AG08395 (cell line): ENCODE measurements at places on chromosomes 13 and 19.

GRCh38 chr13:23322353-23323336 lies 110.9 kb downstream of the SACS start:
- no peak for DNase-seq

- no peak for DNase-seq
Measured at GRCh38 chr13:103351035-103351828, 285.0 kb upstream of the SLC10A2 start.

GRCh38 chr13:88656751-88657150 lies 985.6 kb downstream of the SLITRK5 start:
- DNase-seq = no peak

GRCh38 chr19:45999653-46000121 lies 4.4 kb downstream of the CCDC61 start:
- peak; percentile 34 for DNase-seq

DNA sequence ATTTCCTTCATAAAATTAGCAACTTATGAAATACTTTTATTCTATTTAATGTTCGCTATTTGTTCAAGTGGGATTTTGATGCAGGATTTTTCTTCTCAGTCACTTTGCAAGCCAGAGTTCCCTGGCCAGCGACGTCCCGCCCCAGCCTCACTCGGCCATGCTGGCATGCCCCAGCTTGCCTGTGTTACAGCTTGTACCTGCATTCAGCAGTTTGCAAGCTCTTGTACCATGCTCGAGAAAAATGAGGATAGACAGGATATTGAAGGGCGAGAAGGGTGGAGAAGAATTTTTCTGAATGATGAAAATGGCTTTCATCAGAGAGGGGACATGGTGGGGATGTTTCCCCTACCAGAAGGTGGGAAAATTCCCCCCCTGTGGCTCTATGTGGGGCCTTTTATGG lies 2180.2 kb upstream of the PCDH20 start:
- DNase-seq = no peak

- peak; percentile 94 for DNase-seq
Measured at GRCh38 chr19:55654323-55654867, 440 bp upstream of the U2AF2 start.

GRCh38 chr13:106377931-106378662 lies 157.4 kb downstream of the EFNB2 start:
- DNase-seq = no peak

DNA sequence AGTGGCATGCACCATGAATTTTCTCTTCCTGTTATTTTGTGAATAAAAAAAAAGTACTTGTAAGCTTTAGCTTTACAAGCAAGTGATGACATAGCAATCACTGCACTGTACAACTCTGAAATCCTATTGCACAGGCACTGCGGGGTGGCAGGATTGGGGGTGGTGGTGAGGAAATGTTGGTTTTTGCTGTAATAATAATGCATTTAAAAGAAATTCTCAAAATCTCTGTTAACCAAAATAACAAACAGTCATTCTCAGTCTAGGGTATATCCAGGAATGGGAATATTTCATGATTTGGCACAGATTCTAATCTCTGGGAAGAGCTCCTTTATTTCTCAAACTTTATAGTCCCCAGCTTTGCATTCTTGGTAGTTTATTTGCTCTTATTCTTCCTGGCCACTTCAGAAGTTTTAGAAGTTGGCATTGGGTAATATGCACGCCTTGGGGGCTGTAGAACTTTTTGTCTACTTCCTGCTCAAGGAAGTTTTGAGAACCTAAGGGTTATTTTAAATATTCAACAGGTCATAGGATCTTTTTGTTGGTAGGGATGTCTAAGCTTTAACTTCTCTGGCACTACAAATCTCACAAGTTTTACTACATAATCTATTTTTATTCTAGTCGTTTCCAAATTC lies 353.0 kb upstream of the KLF12 start:
- no peak for DNase-seq

DNA sequence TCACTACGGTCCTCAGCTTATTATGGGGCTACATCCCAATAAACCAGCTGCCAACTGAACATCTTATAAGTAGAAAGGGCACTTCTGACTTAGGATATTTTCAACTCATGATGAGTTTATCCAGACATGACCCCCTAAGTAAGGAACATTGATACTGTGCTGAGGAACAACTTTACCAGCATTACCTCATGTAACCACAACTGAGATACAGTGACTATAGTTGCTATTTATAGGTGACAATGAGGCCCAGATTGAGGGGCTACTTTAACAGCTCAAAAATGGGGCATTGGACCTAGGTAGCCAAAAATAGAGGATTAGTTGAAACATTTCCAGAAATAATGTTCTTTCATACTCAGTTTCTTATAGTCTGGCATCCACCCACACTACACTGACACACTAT lies 26.8 kb downstream of the SKA3 start:
- DNase-seq = no peak

DNA sequence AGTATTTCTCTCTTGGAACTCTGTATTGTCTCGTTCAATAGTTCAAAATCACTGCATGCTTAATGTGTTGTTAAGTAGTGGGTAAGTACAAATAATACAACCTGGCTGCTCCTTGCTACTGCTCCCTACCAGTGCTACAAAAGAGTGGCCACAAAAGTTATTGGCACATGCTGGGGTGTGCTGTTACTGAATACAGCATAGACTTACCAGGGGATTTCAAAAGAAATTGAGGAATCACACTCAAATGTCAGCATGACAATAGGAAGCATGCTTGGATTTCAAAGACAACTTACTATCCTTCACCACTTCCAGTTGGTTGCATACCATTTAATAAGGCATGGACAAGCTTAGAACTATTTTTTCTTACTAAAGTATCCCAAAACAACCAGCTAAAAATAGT lies 1041.3 kb upstream of the SPRY2 start:
- no peak for DNase-seq

GRCh38 chr19:13018035-13018914 lies 23.0 kb downstream of the NFIX start:
- DNase-seq = peak; percentile 47

DNA sequence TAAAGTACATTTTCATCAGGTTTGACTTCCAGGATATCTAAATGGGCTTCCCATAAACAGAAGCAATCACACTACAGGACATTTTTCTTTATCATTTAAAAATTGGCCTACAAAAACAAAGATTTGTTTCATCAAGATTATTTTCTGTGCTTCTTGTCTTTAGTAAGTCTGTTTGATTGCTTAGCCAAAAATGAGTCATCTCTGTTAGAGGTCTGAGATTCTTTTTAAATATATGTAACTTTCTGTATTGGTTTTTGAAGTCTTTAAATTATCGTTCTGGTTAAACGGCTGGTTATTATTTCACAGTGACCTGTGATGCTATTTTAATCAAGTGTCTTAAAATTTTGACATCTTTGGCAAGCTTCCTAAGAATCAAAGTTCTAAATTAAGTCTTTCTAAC lies 62.7 kb downstream of the SLITRK1 start:
- DNase-seq = no peak

DNA sequence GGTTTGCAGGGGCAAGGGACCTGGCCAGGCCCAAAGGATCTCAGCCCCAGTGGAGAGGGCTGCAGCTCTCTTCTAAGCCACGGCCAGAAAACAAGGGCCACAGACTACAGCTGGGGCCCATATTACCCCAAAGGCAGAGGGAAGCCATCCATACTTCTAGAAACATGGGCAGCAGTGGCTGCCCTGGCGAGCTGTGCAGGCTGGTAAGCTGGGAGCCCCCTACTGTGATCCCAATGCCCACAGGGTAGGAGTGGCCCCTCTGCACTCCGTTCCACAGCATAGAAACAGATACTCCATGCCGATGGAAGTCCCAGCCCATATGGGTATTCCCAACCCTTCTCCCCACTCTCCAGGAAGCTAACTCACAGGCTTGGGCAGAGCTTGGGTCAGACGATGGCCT lies 25.1 kb downstream of the VSTM2B start:
- no peak for DNase-seq

- DNase-seq = no peak
Measured at GRCh38 chr13:26549713-26550112, 7.8 kb upstream of the WASF3 start.

DNA sequence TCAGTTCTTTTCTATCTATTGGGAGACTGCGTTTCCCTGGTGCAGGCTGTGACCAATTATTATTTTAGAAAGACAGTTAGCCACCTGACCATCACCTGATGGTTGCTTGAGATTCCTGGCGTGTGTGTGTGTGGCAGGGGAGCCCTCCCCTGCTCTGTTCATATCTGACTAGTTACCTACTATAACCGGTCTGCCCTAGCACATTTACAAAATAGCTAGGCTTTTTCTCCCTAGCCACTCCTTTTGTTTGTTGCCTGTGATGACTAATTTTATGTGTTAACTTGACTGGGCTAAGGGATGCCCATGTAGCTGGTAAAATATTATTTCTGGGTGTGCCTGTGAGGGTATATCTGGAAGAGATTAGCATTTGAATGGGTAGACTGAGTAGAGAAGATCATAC lies 76.9 kb downstream of the OLFM4 start:
- no peak for DNase-seq

GRCh38 chr13:111644750-111645149 lies 324.3 kb downstream of the TEX29 start:
- no peak for DNase-seq

GRCh38 chr13:40168425-40169166 lies 497.8 kb downstream of the FOXO1 start:
- DNase-seq = no peak

DNA sequence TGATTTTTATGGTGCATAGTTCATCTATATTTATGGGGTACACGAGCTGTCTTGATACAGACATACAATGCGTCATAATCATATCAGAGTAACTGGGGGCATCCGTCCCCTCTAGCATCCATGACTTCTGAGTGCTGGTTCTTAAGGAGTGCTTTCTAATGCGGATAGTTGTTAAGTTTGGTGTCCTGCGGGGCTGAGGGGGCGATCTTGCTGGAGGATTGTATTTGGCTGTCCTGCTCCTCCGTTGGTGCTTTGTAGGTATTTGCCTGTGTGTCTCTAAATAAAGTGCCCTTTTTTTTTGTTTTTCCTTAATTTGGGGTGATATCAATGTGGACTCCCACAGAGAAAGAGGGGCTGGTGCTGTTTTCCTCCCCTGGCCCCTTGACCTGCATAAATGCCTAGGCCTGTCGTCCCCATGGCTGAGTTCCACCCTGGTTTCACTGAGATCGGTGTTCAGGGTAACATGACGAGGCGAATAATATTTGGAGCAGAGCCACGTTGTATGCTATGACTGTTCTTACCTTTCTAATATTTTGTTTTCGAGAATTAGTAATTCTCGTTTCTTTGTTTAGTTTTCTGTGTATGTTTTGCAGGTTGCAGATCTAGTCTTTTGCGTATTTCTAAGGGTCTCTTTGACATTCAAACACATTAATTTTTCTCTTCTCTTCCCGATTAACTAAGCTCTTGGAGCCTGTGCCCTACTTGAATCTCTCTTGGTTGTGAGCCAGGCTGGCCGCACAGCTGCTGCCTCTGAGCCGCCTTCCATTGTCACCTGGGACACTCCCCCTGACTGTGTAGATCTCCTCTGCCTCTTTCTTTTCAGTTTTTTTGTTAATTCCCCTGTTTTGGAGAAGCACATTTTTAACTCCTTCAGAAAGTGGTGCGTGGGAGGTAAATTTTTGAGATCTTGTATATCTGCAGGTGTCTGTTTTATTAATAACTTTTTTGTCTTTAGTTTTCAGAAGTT lies 100.3 kb downstream of the ARHGEF7 start:
- DNase-seq = no peak

DNA sequence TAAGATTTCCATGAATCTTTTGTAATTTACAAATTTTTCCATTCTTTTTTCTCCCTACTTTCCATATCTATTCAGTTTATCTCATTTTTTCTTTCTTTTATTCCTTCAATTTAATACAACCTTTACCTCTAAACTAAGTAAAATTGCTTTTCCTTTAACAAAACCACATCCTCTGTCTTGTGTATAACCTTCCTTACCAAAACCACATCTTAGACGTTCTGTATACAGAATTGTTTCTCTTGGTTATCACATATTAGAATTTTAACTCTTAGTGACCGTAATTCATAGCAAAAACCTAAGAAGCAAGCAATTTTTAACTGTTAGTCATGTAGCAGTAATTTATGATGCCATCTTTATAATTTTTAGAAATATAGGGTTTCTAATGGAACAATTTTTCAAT lies 15.0 kb downstream of the PPP5C start:
- no peak for DNase-seq

GRCh38 chr19:15138427-15138826 lies 31.2 kb downstream of the SYDE1 start:
- no peak for DNase-seq

GRCh38 chr19:50377517-50377916 lies 1.3 kb downstream of the NR1H2 start:
- DNase-seq = no peak

DNA sequence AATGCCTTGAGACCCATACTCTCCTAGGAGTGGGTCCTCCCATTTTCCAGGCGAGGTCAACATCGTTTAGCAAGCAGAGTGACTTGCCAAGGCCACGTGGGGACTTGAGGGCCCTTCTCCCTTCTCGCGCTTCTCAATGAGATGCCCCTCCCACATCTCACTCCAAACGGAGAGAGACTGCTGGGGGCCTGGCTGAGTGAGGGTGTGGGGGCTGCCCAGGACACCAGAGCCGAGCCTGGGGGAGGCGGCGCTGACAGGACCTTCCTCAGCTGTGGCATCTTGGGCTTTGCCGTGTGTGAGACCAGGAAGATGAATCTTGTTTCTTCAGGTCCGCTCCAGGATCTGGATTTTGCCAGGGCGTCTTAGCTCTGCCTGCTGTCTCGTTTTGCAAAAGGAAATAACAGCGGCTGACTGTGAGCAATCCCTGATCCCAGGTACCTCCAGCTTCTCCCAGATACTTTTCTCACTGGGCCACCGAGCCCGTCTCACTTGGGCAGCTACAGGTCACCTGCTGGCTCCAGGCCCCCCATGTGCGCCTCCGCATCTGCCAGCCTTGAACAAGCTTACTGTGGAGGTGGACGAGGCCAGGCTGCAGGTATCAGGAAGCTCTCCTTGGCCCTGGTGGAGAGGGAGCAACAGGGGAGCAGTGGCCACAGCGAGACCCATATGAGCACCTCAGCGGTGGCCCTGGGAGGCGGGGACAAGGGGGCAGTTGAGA lies 6.0 kb downstream of the COX6B2 start:
- no peak for DNase-seq

GRCh38 chr13:91101381-91101780 lies 246.1 kb upstream of the MIR17HG start:
- no peak for DNase-seq

DNA sequence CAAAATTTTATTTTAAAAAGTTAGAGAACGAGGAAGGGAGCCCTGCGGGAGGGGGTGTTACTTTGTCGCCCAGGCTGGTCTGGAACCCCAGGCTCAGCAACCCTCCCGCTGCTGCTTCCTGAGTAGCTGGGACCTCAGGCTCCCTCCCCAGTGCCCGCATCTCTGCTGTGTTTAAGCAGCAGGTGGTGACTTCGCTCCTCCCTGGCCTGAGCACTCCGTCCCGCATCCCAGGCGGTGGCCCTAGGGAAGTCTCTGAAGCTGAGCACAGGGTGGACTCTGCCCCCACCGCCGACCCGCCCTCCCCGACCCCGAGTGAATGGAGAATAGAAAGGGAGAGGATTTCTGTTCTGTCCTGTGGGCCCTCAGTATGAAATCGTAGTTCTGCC lies 30.5 kb downstream of the ZNF701 start:
- DNase-seq = no peak

GRCh38 chr13:52053460-52053859 lies 29.0 kb downstream of the UTP14C start:
- peak; percentile 15 for DNase-seq
